AG08396 (cell line): ENCODE measurements at places on chromosomes 13 and 19.

DNA sequence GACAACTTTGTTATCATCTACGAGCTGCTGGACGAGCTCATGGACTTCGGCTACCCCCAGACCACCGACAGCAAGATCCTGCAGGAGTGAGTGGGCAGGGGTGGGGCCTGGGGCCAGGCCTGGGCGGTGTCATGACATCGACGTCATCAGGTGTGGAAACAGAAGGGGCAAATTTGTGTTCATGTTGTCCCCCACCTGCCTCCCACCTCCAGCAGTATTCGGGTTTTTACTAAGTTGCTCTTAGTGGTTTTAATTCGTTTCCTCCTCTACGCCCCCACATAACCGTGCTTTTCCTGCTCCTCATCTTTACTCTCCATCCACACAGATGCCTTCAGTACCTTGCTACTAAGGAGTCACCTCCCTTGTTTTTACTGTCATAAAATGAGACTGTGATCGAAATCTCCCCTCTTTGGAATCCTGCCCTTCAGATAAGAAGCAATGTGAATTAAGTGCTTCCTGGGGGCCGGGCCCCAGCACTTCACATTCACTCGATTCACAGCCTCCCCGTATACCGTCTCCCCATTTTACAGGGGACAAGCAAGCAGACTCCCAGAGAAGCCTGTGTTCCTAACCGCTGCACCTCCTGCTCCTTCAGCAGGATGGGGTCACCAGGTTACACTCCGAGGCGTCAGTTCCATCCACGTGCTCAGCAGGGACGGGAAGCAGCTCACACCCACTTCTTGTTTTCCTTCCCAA lies 10.5 kb downstream of the AP1M1 start:
- DNase-seq = no peak

DNA sequence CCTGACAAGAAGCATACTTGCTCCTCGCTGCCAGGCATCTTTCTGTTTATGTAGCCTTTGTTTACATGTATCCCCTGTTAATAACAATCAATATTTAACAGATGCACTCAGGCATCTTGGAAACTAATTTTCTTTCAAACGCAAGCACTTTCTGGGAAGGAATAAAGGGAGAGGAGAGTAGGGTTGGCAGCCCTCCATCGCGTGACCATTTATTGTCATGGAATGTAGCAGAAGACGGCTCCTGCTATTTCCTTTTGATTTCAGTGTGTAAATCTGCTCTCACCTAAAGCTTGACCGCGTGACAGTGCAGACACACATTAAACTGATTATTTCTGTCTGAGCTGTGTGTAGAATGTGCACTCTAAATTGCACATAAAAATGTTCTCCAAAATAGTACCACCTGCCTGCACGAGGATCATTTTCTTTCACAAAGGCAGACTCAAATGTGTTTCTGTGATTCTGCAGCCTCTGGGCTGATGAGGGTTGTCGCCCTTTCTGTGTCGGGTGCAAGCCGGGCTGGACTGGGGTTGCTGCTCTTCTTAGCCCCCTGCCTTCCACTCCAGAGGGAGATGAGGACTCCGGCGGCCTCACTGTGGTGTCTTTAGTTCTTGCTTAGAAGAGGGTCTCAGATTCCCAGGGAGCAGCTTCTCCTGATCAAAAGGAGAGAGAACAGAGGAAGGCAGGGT lies 223.5 kb upstream of the MAB21L1 start:
- DNase-seq = no peak

DNA sequence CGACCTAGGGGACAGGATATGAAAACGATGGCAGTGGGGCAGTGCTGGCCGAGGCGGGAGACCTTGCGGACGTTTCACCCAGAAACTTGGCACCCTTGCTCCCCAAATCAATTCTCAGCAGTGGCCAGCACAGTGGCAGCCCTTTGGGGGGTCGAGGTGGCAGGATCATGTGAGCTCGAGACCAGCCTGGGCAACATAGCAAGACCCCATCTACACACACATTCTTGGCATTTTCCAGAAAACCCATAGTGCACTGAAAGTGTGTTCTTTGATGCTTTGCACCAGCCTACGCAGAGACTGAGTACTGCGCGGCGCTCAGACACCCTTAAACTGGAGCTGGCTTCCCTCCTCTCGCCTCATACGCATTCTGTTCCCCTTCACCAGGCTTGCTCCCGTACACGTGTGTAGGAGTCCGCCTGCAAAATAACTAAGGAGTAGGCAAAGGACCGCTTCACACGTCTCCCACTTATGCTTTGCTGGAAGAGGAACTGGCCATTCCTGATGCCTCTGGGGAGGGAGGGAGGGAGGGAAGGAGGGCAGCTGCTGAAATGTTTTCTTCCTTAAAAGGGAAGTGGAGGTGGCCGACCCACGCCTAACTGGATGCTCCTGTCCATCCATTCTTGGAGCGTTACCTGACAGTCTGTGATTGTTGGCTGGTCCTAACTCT lies 23.5 kb upstream of the MIER2 start:
- no peak for DNase-seq

- peak; percentile 78 for DNase-seq
Observed at GRCh38 chr19:18205200-18205892, 1.5 kb upstream of the RAB3A start.

DNA sequence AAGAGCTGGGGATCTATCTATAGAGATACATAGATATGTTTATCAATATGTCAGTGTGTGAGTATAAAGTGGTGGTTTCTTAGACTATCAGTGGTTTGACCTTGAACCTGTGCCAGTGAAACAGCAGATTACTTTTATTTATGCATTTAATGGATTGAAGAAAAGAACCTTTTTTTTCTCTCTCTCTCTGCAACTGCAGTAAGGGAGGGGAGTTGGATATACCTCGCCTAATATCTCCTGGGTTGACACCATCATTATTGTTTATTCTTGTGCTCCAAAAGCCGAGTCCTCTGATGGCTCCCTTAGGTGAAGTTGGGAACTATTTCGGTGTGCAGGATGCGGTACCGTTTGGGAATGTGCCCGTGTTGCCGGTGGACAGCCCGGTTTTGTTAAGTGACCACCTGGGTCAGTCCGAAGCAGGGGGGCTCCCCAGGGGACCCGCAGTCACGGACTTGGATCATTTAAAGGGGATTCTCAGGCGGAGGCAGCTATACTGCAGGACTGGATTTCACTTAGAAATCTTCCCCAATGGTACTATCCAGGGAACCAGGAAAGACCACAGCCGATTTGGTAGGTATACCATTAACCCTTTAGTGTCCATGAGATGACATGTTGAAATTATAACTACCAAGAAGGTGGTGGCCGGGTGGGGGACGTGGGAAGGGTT lies 880 bp downstream of the FGF9 start:
- DNase-seq = no peak

DNA sequence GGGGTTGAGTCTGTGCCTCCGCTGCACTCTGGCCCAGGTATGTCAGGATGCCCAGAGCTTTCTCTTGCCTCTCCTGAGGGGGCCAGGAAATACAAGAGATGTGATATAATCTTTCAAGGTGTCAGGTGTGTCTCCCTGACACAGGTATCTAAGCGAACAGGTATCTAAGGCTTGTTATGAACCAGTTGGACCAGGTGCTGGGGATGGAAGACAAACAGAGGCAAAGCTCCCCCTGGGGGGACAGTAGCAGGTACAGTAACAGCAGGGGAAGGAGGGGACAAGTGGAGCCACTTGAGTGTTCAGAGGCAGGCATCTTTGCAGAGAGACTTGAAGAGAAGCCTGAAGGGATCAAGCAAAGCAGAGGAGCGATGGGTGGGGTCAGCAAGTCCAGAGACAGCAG lies 2.6 kb downstream of the LENG1 start:
- DNase-seq = no peak

DNA sequence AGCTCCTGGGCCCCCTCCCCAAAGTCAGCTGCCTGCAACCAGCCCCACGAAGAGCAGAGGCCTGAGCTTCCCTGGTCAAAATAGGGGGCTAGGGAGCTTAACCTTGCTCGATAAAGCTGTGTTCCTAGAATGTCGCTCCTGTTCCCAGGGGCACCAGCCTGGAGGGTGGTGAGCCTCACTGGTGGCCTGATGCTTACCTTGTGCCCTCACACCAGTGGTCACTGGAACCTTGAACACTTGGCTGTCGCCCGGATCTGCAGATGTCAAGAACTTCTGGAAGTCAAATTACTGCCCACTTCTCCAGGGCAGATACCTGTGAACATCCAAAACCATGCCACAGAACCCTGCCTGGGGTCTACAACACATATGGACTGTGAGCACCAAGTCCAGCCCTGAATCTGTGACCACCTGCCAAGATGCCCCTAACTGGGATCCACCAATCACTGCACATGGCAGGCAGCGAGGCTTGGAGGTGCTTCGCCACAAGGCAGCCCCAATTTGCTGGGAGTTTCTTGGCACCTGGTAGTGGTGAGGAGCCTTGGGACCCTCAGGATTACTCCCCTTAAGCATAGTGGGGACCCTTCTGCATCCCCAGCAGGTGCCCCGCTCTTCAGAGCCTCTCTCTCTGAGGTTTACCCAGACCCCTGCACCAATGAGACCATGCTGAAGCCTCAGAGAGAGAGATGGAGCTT lies 4.7 kb upstream of the CEACAM5 start:
- no peak for DNase-seq

- DNase-seq = no peak
Observed at GRCh38 chr13:39729156-39729555, 73.7 kb downstream of the COG6 start.

DNA sequence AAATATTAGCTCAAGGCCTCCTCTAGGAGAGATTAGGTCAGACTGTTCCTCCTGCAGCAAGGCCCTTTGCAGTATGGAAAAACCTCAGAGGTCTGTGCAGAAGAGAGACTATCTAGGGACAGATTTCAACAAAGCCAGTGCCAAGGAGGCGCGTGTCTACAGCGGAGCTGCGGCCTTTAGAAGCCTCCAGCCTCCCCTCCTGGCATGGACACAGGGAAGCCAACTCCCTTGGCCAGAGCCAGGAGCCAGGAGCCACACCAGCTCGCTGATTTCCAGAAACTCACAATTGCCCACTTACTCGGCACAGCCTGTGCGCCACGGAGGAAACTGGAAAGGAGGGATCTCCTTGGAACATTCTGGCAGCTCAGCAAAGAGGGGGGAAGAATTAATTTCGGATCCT lies 63.4 kb downstream of the INSR start:
- DNase-seq = no peak

DNA sequence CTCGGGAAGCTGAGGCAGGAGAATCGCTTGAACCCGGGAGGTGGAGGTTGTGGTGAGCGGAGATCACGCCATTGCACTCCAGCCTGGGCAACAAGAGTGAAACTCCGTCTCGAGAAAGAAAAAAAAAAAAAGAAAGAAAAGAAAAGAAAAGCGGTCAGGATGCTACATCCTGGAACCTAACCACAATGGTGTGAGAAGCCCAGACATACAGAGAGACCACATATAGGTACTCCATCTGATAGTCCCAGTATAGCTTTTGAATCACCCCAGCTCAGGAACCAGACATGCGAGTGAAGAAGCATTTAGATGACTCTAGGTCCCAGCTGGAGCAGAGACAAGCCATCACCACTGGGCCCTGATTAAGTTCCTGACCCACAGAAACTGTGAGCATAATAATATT lies 3.2 kb downstream of the IFNL1 start:
- no peak for DNase-seq

GRCh38 chr19:41166944-41167804 lies 25.8 kb upstream of the CYP2S1 start:
- no peak for DNase-seq

DNA sequence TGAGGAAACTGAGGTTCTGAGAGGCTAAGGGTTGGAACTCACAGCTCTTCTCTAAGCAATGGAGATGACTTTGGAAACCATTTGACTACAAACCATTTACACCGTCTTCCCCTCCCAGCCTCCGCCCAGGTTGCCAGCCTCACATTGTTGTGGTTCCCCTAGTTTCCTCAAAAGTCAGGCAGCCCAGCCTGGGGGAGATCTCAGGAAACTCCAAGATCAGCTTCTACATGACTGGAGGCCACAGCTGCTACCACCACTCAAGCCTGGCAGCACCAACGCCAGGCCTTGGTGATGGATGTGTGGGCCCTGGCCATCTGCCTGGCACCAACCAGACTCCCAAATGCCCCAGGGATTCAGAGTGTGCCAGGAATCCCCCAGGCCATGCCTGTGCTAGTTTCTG lies 207.9 kb downstream of the TSHZ3 start:
- DNase-seq = no peak

GRCh38 chr13:38415233-38415632 lies 65.6 kb downstream of the UFM1 start:
- no peak for DNase-seq

GRCh38 chr19:1773184-1773583 lies 19.9 kb downstream of the ONECUT3 start:
- no peak for DNase-seq

DNA sequence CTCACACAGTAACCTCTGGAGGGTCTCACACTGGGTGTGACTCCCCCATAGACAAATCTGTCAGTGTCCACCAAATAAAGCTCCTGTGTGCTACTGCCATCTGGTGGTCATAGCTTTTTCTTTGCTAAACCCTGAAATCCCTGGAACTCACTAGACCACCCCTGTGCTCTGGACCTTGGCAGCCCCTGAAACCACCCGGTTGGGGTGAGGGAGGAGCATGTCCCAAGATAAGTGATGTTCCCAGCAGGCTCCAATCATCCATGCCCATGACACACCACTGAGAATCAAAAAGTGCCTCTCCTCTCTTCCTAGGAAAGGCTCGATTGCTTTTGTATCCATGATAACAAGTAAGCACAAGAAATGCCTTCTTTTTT lies 6.5 kb upstream of the HSD17B14 start:
- DNase-seq = peak; percentile 51

GRCh38 chr13:45254396-45254795 lies 53.6 kb upstream of the KCTD4 start:
- no peak for DNase-seq

DNA sequence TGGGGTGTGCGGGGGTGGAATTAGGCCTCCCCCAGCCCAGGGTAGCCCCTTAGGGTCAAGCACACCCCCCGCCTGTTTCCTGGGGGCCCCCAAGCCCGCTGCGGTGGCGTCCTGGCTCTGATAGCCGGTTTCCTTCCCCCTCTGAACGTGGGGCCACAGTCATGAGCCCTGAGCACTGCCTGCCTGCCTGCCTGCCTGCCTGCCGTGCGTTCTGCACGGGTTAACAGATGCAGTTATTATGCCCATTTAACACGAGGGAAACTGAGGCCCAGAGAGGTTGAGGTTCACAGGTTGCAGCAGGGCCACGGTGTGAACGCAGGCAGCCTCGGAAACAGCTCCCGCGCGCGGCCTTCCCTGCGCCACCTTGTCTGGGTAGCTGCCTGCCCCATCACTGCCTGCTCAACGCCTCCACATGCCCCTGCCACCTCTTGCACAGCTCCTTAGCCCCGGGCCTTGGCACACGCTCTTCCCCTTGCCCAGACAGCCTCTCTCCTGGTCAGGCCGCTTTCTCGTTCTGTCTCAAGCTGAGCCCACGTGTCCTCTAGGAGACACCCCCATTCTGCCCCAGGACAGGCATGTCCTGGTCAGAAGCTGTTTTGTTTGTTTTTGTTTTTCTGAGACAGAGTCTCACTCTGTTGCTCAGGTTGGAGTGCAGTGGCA lies 1.2 kb upstream of the GAMT start:
- DNase-seq = no peak
